ENCODE measurements at places on chromosomes 4 and X. TPM values are rescaled to one million over a fixed set of nuclear protein-coding genes. Genes with fewer than 3 reads are reported as not detected.

FAM184B gene
- not detected for total RNA-seq

CYP4V2 gene
- 76.0 TPM for total RNA-seq

NCAPG gene
- 60.1 TPM for total RNA-seq

EXOC1 gene
- total RNA-seq = 62.6 TPM

VCX2 gene
- total RNA-seq = not detected

LRCH2 gene
- total RNA-seq = 11.1 TPM

TLR1 gene
- 3.2 TPM for total RNA-seq
